ENCODE measurements at places on chromosomes 2 and 18.

DNA sequence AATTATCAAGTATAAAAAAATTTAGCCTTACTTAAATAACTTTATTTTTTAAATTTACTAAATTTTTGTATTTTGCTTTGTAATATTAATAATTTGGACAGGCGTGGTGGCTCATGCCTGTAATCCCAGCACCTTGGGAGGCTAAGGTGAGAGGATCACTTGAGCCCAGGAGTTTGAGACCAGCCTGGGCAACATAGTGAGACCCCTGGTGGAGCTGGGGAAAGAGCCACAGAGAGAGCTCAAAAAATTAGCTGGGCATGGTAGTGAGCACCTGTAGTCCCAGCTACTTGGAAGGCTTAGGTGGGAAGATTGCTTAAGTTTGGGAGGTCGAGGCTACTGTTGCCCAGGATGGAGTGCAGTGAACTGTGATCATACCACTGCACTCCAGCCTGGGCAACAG, 143.5 kb downstream of the B3GNT2 start:
- DNase-seq = no peak

DNA sequence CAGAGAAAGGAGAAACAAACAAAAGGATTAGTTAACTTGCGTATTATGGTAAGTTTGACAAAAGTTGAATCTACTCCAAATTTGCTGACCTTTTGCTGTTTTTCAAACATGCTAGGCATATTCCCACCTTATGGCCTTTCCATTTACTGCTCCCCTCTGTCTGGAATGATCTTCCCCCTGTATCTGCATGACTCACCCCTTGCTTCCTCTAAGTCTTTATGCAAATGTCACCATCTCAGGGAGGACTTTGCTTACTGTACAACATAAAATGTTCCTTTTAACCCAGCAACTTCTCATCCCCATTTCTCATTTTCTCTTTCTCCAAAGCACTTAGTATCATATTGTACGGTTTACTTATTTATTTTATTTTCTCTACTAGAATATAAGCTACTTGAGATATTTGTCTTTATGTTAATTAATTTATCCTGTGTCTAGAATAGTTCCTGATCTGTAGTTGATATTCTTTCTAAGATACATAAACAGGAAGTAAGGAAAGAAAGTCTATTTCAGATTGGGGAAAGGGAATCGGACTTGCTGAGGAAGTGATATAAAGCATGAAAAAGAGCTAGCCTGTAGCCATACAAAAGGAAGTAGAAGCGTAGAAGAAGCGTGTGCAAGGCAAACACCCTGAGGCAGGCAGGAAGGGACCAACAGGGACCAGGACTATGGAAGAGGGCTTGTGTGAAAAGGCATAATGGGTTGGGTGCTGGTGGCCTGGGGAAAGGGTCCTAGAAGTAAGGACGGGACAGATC, 144.9 kb upstream of the ERBB4 start:
- peak; percentile 24 for DNase-seq

DNA sequence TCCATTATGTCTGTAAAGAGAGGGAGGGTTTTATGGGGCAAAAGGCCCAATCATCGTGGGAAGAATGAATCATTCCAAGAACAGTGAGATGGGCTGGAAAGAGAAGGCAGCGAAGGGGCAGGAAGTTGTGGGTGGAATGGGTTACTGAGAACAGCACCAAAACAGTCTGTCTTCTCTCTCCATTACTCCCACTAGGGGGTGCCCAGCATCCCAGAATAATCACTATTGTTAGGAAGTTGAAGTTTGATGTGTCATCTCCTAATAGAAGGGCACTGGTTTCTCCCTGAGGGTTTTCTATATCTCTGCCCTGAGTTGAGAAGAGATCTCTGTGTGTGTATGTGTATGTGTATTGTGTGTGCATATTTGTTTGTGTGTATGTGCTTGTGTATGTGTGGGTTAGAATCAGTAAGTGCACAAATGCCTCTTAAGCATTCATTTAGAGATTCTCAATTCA, 76.6 kb upstream of the MAP4K3 start:
- peak; percentile 99 for DNase-seq

DNA sequence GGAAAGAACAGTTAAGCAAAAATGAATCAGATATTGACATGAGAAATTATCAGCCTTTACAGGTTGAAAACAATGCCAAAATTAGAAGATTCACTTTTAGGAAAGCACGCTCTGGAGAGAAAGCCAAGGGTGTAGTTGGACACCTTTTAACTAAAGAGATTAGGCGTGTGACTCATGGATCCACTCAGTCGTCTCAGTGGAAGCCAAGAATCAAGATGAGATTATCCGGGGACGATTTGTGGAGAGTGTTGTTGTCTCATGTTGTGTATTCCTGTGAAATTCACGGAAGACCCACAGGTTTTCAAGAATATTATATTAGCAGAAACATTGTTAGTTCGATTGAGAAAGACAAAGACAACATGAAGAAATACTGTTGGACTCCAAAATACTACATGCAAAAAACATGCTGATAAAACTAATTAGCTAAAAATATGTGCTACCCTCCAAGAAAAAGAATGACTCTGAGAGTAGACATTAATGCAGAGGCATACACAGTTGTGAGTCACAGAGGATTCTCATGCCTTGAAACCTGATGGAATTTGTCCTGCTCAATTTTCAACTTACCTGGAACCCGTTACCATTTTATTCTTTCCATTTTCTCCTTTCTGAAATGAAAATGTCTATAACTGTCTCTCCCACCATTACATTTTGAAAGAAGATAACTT, 192.1 kb upstream of the RND3 start:
- DNase-seq = peak; percentile 46

DNA sequence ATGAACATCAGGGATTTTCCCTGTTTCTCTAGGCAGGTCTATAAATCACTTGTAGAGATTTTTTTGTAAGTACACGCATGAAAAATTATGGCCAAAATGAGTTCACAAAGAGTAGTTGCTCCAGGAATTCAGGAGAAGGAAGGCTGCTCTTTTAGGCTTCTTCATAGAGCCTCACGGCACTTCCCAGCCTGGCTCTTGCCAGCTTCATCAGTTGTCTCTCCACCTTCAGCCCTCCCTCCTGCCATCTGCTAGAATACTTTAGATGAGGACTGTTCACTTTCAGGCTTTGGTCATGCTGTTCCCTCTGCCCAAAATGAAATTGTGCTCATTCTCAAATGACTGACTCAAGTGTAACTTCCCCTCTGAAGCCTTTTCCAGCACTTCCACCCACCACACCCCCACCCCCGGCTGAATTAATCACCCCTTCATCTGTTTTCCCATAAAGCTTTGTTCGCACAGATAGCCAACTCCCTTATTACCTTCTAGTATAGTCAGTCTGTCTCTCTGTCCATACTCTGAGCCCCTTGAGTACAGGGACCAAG, 1.8 kb upstream of the ABCA12 start:
- no peak for DNase-seq

DNA sequence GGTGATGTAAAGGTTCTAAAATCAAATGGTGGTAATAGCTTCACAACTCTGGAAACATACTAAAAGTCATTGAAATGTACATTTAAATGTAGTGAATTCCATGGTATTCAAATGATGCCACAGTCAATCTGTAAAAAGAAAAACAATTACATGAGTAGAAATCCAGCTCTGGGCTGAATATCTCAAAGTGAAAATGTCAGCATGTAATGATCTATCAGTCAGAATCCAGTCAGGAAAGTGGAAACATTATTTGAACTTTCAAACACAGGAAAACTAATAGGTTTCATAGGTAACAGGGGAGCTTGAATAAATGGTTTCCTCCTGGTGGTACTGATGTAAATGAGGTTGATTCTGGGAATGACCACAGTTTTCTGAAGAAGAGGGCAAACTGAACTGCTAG, 186.4 kb downstream of the CDH7 start:
- DNase-seq = no peak

- DNase-seq = no peak
These were observed 4.6 kb downstream of the C2orf81 start for GRCh38 chr2:74416778-74417177.
